ENCODE measurements at places on chromosomes 4 and X.

DNA sequence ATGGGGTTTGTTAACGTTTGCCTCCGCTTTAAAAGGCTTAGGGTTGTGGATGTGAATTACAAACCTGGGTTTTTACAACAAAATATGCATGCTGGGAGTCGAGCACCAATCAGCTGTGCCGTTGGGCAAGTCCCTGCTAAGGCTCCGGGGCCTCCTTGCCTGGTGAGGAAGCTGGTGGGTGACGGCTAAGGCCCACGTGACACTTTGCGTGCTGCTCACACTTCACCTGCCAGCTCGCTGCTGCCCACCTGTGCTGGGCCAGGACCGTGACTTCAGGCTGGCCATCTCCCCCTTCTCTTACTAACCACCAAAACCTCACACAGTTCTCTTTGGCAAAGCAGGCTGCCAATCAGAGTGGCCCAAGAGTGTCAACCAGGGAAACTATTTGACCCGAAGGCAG, 178.3 kb downstream of the AFAP1 start:
- no peak for DNase-seq

- no peak for DNase-seq
Measured at GRCh38 chrX:9231491-9231890, 197.6 kb upstream of the FAM9B start.

DNA sequence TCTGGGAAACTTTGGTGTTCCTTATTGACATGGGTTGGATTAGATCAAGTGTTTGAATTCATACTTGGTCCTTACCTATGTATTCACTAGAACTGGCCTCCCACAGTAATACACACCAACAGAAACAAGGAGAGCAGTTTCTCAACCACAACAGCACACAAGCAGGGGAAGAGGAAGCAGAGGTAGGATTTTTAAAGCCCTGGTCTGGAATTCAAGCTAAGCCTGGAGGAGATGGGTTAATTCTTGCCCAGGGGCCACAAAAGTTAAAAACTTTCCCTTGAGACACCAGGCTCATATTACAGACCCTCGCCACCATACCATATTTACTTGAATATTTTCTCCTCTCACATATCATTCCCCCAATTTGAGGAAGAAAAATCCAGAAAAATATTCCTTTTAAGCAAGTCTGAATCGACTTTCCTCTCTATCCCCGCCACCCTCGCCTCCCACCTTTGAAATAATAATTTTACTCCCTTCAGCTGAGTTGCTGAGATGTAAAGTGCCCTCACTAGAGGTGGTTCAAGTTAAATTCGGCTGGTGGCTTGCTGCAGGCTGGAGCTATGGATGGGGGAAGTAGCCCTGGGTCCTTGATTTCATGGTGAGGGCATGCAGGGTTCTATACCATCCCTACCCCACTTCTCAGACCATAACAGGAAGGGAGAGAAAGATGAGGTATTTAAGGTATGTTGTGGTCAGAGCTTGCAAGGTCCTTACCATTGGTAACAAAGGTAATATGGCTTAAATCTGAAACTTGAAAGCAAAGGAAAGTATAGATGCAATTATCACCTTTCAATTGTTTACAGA, 440.2 kb downstream of the INPP4B start:
- DNase-seq: peak; percentile 1

- DNase-seq: no peak
Measured at GRCh38 chr4:173909294-173909693, 374.2 kb downstream of the FBXO8 start.

- DNase-seq: no peak
Measured at GRCh38 chr4:55409468-55410171, 13.9 kb downstream of the TMEM165 start.

DNA sequence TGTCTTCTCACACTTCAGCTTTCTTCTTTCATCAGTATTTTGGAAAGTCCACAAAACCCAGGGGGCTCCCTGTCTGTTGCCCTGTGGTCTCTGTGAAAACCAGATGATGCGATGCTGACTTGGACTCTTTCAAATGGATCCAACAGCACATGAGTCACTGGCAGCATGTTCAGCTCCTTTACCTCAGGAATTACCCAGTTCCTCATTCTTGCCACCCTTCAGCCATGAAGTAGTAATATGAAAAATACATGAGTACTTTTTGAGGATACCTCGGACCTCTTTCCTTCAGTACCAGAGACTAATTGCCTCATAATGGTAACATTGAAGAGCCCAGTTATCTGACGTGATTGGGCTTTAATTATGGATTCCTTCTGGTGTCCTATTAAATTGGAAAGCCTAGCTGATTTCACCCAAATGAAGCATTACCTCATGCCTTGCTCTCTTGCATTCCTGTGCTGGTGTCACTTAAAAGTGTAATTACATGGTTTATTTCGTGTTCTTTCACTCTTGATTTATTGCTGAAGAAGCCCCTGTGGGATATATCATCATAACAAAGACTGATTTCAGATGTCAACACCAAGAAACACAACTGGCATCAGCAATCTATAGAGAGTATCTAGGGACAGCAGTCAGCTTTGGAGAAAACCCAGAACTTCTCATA, 63.4 kb downstream of the NFKB1 start:
- no peak for DNase-seq

GRCh38 chr4:68494688-68495087, 47.4 kb downstream of the TMPRSS11E start:
- DNase-seq: no peak

DNA sequence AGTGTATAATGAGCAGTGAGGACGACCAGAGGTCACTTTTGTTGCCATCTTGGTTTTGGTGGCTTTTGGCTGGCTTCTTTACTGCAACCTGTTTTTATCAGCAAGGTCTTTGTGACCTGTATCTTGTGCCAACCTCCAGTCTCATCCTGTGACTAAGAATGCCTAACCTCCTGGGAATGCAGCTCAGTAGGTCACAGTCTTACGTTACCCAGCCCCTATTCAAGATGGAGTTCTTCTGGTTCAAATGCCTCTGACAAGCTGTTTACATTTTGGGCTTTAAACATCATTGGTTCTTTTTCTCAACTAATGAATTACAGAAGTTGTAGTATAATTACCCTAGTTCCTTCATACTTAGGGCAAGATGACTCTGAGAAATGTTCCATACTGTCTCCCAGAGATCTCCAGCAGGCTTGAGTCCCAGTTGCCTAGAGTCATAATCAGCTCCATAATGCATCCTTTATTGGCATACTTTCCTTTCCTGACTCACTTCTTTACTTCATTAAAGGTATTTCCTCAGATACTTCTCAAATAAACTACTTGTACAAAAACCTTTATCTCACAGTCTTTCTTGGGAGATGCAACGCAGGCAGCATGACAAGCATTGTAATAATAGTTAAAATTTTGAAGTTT, 136.5 kb downstream of the KDM6A start:
- DNase-seq: no peak

DNA sequence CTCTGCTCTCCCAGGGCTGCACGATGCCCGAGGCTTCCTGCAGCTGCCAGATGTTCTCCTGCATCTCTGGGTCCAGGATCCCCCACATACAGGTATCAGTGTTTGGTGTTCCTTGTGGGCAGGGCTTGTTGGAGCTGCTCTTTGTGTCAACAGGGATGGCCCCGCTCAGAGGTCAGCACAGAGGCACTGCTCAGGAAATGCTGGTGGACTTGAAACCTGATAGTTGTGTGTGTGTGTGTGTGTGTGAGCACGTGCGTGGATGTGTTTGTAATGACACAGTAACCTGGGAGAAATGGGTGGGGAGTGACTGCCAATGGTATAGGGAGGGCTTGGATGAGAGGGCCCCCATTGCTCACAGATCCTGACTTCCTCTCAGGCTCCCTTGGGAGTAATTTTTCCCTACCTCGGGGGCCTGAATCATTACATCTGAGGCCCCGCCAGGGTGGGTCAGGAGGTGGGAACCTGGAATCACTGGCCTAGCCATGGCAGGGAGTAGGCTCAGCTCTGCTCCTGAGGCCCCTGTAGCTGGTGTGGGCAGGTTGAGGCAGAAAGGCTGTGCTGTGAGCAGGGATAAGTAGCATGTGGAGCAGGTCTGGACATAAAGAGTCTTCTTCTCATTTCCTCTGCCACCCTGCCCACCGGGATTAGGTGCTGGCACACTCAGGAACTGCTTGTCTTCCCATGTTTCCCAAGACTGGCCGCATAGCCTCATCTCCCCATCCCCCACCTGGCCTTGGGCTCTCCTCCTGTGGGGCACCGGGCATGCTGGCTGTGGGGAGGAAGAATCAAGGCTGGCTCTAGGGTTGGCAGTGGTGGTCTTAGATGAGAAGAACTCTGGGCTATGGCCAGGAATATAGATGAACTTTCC, 2.5 kb upstream of the EFNB1 start:
- DNase-seq: no peak

- DNase-seq: no peak
Measured at GRCh38 chrX:112536544-112536943, 143.2 kb downstream of the LHFPL1 start.

GRCh38 chr4:2424581-2424980, 5.8 kb downstream of the CFAP99 start:
- no peak for DNase-seq

DNA sequence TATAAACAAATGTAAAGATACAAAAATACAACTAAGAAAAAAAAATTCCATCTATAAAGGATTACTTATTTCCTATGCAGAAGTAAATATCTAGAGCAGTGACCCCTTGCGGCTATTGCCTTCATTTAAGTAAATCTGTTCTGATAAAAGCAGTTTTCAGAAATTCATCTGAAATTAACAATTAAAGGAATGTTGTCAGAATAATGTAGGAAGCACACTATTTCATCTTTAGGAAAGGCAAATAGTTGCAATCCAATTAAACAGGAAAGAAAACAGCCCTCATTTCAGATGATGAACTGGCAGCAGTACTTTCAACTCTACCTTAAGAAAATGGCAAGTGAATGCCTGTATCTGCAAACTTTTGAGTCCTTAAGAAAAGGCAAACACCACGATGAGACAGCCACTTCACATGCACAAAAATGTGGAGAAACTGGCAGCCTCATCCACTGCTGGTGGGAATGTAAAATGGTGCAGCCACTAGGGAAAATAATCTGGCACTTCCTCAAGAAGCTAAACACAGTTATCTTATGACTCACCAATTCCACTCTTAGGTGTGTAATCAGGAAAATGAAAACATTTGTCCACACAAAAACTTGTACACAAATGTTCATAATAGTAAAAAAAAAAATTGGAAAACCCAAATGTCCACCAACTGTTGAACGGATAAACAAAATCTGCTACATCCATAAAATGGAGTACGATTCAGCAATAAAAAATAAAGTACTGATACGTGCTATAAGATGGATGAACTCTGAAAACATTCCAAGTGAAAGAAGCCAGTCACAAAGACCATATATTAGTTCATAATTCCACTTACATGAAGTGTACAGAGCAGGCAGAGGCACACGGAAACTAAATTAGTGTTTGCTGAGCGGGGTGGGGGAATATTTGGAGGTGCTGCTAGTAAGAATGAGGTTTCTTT, 2.0 kb upstream of the THAP9 start:
- peak; percentile 22 for DNase-seq

DNA sequence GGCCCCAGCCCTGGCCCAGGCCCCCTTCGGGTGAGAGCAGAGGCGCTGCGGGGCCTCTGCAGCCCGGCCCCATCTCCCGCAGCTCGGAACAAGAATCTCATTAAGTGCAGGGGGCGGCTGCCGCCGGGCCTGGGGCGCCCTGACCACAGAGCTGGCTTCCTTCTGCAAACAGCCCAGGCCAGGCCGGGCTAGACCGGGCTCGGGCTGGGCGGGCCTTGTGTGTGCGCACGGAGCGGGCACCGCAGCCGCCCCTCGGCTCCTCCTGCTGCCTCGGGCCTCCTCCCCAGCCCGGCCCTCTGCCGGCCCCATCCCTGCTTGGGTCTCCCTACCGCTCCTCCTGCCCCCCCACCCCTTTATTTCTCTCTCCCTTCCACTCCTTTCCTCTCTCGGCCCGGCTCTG, 83.3 kb downstream of the EFNB1 start:
- peak; percentile 9 for DNase-seq

Measured in SK-N-DZ (cell line).